ENCODE measurements at places on chromosomes 2 and 18.

GRCh38 chr18:74477771-74478170 is 18.4 kb upstream of the CNDP2 start:
- DNase-seq, result no peak

GRCh38 chr2:39661826-39662225 is 3.9 kb upstream of the TMEM178A start:
- no peak for DNase-seq

DNA sequence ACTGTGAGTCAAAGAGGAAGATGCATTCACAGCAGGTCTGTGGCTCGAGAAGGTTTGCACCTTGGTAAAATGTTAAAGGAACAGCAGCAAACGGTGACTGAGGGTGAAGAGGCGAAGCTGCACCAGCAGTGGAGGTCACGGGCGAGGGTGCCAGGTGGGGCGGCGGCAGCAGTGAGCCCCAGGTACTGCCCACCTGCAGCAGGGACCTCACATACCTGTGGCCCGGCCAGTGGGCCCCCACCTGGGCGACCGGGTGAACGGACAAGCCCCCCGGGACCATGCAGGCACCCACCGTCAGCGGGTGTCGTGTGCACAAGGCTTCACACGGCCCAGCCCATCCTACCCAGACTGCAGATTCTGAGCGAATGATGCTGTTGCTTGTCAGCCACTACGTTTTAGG is 23.6 kb upstream of the KCNG2 start:
- no peak for DNase-seq

DNA sequence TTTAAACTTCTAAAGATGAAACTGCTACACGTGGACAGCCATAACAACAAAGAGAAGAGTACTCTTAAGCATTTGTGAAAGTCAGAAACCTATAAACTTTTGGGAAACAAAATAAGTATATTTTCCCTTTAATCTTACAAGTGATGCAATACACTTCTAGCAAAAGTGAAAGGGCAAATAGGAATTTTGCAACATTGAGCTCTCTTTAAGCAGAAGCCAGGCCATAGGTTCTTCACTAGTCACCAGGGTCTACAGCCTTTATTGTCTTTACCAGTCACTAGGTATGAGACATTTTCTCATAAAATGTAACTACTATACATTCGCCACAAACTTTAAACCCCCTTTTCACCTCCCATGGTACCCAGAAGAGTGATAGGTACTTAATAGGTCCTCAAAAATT is 37.5 kb downstream of the SCN1A start:
- DNase-seq, result no peak

- peak; percentile 7 for DNase-seq
Measured at GRCh38 chr18:70489986-70490933, 201.4 kb downstream of the SOCS6 start.

- DNase-seq, result no peak
Measured at GRCh38 chr2:116490511-116491145, 1323.9 kb upstream of the DDX18 start.

DNA sequence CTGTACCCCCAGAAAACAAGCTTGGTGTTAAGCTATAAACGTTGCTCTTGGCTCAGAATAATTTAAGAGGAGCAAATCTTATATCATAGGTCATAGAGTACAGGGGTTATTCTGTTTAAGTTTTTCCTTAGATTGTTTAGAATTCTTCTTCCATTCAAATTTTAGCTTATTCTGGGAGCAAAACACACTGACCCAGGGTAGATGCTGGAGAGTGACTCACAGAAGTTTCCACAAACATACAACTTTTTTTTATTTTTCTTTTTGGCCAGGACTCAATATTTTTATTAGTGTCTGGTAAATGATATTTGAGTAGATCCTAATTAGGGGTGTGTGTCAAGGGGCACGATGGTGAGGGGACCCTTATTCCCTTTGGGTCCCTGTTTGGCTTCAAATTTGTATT is 71.5 kb upstream of the PSME4 start:
- no peak for DNase-seq

DNA sequence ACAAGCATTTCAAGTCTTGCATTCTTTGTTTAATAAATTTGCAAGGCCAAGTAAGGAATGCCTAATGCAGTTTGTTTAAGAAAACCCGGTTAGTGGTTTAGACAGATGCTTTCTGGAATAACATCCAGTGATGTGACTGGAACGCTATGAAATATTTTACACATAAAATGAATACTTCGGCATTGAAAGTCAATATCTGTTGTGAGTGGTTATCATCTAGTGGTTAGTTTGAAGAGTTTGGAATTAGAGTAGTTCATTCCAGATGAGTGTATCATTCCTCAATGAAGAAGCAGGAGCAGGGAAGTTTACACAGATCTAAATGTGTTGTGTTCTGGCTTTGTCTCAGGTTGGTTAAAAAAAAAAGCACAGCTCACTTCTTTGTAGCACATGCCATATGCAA is 608.0 kb upstream of the PIK3C3 start:
- DNase-seq, result no peak

DNA sequence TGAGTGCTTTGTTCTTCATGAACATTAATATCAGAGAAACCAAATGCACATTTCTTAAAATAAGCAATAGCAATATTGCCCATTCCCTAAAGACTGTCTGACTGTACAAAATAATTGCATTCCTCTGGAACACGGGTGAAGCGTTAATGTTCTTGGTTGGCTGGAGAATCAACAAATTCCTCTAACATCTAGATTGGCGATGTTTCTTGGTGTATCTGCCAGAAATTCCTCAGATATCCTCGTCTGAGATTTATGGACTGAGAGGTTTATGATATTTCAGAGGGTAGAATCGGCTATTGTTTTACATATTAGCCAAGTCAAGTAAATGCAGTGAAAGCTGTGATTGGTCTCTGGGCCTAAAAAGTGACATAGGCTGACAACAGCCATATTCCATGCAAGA is 27.1 kb upstream of the SPTBN1 start:
- DNase-seq, result no peak

DNA sequence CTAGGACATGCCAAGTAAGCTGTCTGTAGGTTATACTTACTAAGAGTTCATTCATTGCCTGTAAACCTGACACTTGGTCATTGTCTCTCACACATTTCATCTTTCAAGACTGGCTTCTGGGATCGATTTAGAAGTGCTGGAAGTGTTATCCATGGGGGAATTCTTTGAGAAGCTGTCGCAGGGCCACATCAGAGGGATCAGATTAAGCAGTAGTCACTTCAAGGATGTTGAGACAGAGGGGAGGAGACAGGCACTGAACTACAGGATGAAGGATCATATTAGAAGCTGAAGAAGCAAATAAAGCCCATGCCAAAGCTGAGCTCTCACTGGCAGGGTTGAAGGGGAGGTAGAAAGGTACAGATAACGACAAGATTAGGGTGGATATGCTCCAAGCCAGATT is 49.0 kb downstream of the CDK15 start:
- DNase-seq, result no peak

DNA sequence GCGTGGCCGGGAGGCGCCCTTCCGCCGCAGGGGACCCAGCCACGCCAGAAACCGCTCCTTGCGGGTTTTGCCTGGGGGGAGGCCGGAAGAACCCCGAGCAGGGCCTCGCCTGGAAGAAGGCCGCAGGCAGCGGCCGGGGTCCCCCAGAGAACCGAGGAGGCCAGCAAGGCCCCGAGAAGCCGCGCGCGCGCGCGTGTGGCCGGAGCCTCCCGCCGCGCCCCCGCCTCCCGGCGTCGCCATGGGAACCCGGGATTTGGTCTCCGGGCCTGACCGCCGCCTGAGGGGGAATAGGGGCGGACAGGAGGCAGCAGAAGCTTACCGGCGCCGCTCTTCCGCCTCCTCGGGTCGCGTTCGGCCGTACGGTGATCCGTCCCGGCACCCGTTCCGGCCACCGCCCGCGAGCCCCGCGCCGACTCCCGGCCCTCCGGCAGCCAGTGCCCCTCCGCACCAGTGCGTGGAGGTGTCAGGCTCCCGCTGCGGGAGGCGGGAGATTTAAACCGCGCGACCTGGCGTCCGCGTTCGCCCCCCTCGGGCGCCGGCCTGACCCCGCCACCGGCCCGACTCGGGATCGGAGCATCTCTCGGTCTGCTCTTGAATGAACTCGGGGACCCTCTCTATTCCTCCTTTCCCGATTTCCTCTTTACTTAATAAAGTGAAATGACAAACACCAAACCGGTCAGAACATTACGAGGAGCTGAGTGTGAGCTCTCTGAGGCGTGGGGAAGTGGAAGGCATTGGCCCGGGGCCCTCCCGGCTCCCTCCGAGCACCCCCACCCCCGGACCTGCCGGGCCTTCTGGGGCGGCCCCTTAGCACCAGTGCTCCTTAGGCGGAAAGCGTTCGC is at the start of gene ICA1L:
Gene ICA1L (minus strand): TSS at position 467 of the 842 bp plus-strand sequence. CDS start 42,757 bp downstream, outside the sequence.
- DNase-seq, result peak; percentile 41

DNA sequence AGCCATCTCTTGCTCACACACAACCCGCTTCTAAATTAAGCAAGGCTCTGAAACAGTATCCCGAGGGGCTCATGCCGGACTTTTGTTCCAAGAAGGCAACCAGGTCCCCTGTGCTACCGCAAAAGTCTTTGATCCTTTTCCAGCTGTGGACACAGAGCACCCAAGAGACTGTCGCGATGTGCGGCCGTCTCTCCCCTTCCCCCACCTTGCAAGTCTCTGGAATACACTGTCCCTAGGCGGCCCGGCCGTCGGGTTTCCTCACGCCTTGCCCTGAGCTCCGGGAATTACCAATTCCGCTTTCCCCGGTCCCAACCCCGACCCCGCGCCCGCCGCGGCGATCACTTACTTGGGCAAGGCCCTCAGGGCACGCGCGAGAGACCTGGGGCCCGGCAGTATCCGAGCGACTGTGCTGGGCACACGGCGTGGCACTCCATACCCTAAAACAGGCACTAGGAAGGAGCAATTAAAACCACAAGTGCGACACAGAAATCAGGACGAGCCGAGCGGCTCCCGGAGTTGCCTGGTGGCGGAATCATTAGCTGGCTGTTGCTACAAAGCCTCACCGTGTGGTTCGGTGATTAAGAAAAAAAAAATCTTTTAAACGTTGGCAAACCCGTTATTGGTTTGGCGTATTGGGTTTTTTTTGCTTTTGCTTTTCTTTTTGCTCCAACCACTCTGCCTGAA is 2.2 kb upstream of the DLX1 start:
- no peak for DNase-seq

- DNase-seq, result no peak
Measured at GRCh38 chr2:202944816-202945215, 32.7 kb downstream of the CARF start.

- DNase-seq, result no peak
Measured at GRCh38 chr18:80056095-80056494, 21.9 kb downstream of the RBFA start.

- DNase-seq, result no peak
Measured at GRCh38 chr2:169106563-169107545, 37.5 kb downstream of the DHRS9 start.

DNA sequence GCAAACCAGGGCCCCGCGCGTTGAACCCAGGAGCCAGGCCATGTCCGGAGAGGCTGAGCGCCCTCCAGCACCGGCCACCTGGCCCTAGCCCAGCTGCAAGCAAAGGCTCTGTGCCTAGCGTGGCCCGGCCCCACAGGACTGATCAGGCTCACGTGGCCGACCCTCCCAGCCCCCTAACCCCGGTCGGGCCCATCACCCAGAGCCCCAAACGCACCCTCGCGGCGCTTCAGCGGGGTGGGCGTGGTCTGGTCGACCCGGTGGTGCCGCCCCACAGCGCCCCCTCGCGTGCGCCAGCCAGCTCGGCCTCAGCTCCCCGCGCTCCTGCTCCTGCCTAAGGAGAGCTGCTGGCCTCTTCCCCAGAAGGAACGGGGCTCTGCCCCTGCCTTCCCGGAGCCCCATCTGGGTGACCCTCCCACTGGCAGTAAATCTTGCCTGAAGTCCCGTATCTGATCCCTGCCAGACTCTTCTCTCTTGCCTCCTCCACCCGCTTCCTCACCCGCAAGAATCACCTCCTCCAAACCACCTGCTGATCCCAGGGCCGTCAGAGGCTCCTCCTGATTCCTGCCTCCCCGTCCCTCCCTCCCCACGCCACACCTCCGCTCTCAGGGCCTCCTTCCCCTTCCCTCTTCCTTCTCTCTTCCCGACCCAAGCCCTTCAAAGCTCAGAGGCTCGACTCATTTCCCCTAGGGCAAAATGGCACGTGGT is 12.3 kb upstream of the TEX51 start:
- DNase-seq, result peak; percentile 17

DNA sequence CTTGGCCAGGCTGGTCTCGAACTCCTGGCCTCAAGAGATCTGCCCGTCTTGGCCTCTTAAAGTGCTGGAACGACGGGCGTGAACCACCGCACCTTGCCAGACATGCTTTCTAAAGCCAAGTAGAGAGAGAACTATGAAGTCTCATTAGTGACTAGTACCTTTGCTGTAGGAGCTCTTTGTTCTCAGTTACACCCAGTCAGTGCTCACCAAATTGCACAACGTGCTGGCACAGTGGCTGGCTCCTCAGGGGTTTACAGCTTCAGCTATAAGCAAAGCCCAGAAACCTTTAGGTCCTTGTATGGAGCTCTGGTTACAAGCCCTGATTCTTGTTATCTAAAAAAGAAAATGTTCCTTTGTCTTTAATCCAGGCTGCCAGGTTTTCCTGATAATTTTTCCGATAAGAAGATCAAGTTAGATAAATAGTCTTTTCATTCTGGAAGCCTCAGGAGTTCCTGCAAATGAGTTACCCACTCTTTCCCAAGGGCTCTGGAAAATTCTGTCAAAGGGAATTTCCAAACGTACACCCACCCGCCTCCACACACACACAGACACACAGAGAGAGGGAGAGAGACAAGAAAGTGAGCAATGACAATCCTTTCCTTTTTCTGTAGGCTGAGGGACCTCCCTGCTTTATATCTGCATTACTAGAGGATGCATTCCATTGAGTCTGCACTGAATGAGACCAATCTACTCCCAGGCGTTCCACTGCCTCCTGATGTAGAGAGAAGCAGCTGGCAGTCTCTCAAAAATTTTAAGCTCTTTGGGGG is 100.2 kb upstream of the CSRNP3 start:
- DNase-seq, result no peak

DNA sequence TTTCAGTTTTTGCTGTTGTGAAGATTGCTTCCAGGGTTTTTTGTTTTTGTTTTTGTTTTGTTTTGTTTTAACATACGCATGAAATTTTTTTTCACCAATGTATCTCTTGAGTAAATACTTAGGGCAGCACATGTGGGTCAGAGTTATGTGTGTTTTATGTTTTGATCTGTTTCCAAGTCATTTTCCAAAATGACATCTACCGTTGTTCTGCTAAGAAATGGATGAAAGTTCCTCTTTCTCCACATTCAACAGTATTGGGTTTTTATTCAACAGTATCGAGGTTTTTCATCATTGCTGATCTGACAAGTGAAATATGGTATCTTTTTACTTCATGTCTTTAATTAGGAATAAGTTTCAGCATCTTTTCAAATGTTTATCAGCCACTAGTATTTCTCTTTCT is 16.7 kb downstream of the RNF144A start:
- no peak for DNase-seq

Data from naive B cell (primary cell).